ENCODE measurements at places on chromosomes 2 and 18.

- no peak for DNase-seq
These were observed 23.5 kb downstream of the NCK2 start for GRCh38 chr2:105768176-105768575.

DNA sequence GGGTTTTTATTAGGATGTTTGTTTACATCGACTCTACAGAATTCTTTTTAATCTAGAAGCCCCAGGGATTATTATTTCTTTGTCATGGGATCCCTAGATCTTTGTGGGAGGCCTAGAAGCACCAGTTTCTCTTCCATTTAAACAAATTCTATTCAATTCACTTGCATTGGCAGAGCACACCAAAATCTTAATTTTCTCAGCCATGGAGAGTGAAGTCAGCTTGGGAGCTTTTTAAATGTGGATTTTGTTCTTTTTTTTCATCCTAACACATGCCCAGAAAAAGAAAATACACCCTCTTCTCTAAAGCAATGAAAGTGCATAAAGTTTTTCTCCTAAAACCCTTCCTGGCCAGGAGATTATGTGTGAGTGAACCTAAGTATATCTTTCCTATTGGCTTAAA is 38.5 kb downstream of the CDCA7 start:
- DNase-seq: no peak

DNA sequence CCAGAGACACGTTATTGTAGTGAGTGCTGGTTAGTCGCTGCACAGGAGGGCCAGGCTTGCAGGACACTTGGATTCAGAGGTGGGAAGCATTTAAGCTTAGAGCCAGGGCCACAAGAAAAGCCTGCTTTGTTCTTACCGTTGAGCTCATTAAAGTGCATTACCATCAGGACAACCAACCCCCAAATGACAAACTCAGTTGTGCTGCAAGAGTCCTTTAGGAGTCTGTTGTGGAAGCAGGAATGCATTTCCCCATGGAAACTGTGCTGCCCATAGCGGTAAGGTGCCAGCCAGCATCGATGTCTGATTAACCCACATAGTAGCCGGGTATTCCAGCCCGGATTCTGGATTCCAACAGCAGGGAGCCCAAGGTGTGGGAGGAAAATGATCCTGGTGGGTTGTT is 23.4 kb upstream of the REEP1 start:
- DNase-seq: no peak

- DNase-seq: no peak
These were observed 641.9 kb upstream of the REG3G start for GRCh38 chr2:78383576-78383975.

DNA sequence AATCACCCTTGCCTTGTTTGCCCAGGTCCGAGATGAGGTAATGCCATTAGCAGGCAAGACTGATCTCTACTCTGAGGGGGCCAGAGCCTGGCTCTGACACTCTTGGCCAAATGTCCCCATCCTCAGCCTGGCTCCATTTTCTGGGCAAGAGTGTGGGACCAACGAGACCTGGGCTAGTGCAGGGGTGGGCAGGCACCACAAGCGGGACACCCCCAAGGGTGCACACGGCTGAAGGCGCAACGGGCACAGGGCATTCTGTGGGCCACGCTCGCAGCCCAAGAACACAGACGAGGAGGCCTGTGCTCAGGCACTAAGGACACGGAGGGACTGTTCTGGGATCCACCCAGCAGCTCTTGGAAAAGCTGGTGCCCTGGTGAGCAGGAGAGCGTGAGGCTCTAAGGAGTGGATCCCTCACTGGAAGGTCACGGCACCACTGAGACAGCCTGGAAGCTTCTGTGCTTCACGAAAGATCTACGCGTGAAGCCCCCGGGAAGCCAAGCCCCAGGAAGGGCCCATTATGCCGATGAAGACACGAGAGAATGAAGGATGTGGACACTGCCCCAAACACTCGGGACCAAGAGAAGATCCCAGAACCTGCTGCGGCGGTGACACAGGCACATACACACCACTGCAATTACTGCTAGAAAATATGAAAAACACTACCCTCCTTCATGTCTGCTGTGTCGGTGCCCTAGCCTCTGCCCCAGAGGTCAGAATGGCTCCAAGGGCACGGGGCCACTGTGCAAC is 138.2 kb downstream of the HDAC4 start:
- DNase-seq: no peak

- no peak for DNase-seq
These were observed 356.2 kb downstream of the ZNF521 start for GRCh38 chr18:24995755-24996154.

DNA sequence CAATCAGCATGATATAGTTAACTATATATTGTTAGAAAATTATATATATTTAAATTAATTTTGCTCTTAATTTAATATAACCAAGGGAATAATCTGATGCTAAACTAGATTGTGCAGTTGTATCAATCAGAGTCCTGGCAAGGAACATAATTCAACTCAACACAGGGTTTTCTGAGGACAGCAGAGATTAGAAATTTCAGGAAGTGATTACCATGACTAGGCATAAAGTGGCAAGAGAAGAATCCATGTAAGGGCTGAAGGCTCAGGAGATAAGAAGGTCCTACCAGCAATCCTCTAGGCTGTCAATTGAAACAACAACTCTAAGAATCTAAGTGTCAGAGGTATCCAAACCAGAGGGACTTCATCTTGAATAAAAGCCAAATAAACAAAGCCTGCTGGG is 807.8 kb downstream of the DSC3 start:
- no peak for DNase-seq

DNA sequence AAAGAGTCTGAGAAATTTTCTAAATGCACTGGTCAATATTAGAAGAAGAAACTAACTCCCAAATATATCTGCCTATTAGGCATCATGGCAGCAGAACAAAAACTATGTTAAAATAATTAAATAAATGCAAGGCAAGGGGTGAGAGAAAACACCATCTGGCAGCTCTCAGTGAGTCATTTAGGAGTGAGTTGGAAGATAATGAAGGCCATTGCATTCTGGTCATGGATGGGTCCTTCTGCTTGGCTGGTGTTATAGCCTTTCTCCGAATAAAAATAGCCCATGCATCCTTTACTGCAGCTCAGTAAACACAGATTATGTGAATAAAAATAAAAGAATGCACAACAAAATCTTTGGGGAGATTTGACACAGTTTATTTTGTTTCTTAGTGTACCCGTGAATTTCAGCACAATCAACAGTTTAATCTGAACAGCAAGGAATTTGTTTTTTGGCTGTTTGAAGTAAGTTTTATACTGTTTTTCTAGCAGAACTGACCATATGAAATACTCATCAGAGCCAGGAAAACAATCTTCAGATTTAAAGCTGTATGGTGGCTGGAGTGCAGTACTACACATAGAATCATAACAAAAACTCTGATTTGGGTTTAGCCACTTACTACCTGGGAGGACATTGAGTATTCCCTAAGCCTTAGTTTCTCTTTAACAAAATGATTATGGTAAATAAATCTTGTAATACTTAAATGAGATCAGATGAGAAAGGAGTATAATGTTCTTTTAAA is 225.1 kb upstream of the ITGA4 start:
- DNase-seq: no peak

GRCh38 chr2:173239644-173240043 is 115.0 kb upstream of the CDCA7 start:
- DNase-seq: no peak
